Stimulated activated CD8-positive, alpha-beta memory T cell treated with anti-CD3 and anti-CD28 coated beads, Interleukin-4, amount 100 ng/mL, for 24 hours (primary cell): ENCODE measurements at places on chromosomes 12 and 14.

- no peak for DNase-seq
Observed at GRCh38 chr12:56626701-56627100, 3.4 kb downstream of the BAZ2A start.

- no peak for DNase-seq
Observed at GRCh38 chr12:70351076-70351475, 15.0 kb upstream of the KCNMB4 start.

GRCh38 chr12:79933532-79934264 lies 1.2 kb downstream of the PPP1R12A start:
- DNase-seq: no peak

GRCh38 chr12:43063650-43064049 lies 474.1 kb upstream of the PRICKLE1 start:
- DNase-seq: no peak

DNA sequence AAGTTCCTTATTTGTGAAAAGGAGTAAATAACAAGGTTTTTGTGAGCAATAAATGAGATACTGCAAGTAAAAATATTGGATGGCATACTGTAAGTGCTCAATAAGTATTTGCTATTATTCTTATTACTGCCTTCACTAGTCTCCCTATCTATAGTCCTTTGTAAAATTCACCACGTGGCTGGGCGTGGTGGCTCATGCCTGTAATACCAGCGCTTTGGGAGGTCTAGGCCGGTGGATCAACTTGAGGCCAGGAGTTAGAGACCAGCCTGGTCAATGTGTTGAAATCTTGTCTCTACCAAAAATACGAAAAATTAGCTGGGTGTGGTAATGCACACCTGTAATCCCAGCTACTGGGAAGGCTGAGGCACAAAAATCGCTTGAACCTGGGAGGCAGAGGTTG lies 18.6 kb upstream of the CALM1 start:
- DNase-seq: no peak
